ENCODE measurements at places on chromosomes 1 and 21.

GRCh38 chr1:244303610-244303969, 148.1 kb downstream of the ADSS2 start:
- DNase-seq = no peak

- no peak for DNase-seq
Observed at GRCh38 chr1:19554090-19554489, 68.8 kb upstream of the CAPZB start.

GRCh38 chr1:166740668-166741276, 98.5 kb upstream of the POGK start:
- DNase-seq = no peak

DNA sequence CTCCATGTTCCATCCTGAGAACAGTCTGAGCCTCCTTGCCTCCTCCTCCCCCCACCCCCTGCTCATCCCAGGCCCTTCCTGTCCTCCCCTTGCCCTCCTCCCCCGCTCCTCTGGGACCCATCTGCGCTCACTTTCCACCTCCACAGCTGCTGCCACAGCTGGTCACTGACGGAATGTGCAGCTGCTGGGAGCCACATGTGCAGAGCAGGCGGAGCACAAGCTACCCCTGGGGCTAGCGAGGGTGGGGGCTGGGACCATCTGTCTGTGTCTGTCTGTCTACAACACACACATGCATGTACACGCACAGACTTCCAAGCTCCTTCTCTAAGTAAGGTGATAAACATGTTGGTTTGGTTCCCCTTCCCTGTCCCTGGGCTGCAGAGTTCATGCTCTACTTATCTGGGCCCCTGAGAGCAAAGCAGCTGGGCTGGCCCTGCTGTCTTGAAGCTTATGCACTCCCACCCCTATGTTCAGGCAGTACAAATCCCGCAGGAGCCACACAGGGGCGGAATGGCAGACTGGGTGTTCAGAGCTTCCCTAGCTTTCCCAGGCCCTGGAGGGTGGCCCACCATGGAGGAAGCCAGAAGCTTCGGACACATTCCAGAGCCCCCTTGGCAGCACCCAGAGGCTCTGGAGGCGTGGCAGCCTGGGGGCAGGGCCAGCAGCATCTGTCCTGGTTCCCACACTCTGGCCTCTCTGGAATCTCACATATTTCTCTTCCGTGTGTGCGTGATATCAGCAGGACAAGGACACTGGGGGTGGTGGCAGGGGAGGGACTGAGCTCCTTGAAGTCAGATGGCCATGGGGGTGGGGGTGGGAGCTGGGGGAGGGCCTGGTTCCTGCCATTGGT, 7.0 kb upstream of the HEYL start:
- DNase-seq = peak; percentile 71

DNA sequence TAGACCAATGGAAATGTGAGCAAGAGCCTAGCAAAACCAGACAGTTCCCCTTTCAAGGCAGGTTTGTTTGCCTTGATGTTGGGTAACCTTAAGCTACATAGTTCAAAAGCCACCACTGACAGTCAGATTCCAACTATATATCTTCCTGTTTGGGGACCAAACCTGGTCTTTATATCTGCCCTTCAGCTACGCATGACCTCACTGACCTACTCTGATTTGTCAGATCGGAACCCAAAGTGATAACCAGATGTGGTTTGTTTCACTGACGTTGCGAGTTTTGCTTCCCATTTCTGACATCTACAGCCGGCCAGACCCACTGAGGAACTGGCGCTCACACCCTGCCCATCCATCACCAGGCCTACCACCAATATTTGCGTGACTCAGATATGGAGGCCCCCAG, 361.1 kb upstream of the CHRM3 start:
- DNase-seq = no peak

- no peak for DNase-seq
Observed at GRCh38 chr1:154842635-154843034, 27.4 kb downstream of the KCNN3 start.

GRCh38 chr1:247298701-247299100, 33.0 kb downstream of the ZNF496 start:
- no peak for DNase-seq

DNA sequence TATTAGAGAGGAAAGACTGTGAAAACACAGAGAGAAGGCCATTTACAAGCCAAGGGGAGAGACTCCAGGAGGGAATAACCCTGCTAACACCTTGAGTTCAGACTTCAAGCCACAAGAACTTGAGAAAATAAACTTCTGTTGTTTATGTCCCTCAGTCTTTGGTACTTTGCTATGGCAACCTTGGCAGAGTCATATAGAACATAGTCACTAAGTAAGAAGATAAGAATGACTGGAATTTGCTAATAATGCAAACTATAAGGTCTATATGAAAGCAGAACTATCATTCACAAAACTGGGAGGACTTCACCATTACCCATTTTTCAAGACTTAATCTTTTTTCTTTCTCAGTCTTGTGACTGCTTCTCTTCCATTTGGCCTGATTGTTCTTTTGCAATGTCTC, 767.3 kb upstream of the ADAMTS5 start:
- no peak for DNase-seq

DNA sequence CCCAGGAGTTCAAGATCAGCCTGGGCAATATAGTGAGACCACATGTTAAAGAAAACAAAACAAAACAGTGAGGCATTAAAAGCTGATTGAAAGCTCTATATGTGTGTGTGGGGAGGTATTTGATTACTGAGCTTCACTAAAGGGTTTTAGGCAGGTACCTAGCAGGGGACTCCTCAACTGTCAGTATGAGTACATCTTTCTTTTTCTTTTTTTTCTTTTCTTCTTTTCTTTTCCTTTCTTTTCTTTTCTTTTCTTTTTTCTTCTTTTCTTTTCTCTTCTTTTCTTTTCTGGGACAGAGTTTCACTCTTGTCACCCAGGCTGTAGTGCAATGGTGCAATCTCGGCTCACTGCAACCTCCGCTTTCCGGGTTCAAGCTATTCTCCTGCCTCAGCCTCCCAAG, 8.5 kb upstream of the MYCL start:
- DNase-seq = no peak

GRCh38 chr1:67013573-67013972, 40.4 kb downstream of the SLC35D1 start:
- no peak for DNase-seq

GRCh38 chr1:15953294-15953771, 22.6 kb downstream of the ZBTB17 start:
- DNase-seq = no peak

- DNase-seq = no peak
Observed at GRCh38 chr1:41698916-41699860, 214.7 kb upstream of the EDN2 start.

GRCh38 chr1:234230414-234230862, 142.8 kb upstream of the COA6 start:
- no peak for DNase-seq

GRCh38 chr1:153357853-153358690, at the start of gene S100A9:
S100A9 (plus strand) TSS chr1:153357854; CDS start chr1:153358284, 430 bp downstream.
- DNase-seq = no peak

- no peak for DNase-seq
Observed at GRCh38 chr21:37227071-37228002, 39.8 kb downstream of the VPS26C start.

- no peak for DNase-seq
Observed at GRCh38 chr1:210496063-210496462, 167.4 kb downstream of the HHAT start.

DNA sequence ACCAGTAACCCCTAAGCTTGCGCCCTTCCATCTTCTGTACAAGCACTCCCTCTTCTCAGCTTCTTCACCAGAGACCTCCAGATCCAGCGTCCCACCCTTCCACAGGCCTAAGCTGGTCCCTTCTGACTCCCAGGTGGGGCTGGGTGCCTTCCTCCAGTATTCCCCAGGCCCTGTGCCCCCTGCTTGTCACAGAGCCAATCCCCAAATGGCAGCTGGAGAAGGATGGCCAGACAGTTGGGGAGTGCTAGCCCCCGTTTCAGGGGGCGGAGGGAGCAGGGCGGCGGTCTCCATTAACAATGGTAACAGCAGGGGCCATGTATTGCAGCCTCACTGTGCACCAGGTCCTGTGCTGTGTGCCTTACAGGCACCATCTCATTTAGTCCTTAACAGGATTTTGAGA, 85.7 kb downstream of the KCNN3 start:
- no peak for DNase-seq

GRCh38 chr1:51323778-51324177, 6.6 kb downstream of the TTC39A start:
- DNase-seq = no peak

DNA sequence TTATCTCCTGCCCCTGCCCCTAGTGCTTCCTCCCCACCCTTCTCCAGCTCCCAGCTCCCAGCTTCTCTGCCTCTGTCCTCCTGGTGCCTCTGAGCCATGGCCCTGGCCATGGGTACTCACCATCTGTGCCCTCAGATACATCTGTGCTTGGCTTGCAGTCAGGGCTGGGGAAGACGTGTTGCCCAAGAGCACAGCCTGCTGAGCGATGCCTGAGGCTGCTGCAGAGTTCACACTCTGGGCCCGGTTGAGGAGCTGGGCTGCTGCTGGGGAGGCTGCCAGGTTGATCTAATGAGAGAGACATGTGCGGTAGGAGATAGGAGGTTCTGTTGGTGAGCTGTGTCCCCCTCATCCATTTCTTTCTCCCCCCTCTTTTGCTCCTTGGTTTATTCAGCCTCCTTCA, 49.4 kb upstream of the A3GALT2 start:
- no peak for DNase-seq

GRCh38 chr1:37174876-37175275, 140.6 kb upstream of the GRIK3 start:
- DNase-seq = no peak

GRCh38 chr1:201850053-201850397, 21.1 kb downstream of the IPO9 start:
- no peak for DNase-seq

- no peak for DNase-seq
Observed at GRCh38 chr1:38166461-38166860, 119.9 kb upstream of the POU3F1 start.

DNA sequence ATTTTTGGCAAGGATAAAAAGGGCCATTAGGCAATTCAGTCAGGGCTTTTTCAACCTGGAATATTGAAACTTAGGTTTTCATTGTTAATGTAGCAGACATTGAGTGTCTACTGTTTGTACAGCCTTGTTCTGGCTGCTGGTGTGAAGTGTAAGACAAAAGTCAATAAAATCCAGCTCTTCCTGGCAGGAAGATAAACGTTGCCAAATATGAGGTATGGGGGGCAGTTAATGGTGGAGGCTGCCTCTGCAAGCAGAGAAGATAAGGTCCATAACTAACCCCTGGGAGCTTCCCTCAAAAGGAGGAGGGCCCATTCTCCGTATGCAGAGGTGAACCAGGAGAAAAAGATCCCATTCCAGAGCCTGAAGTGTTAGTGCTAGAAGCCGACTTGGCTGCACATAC, 19.5 kb upstream of the SHE start:
- no peak for DNase-seq

GRCh38 chr1:109762821-109763645, 690 bp downstream of the EPS8L3 start:
- DNase-seq = no peak

DNA sequence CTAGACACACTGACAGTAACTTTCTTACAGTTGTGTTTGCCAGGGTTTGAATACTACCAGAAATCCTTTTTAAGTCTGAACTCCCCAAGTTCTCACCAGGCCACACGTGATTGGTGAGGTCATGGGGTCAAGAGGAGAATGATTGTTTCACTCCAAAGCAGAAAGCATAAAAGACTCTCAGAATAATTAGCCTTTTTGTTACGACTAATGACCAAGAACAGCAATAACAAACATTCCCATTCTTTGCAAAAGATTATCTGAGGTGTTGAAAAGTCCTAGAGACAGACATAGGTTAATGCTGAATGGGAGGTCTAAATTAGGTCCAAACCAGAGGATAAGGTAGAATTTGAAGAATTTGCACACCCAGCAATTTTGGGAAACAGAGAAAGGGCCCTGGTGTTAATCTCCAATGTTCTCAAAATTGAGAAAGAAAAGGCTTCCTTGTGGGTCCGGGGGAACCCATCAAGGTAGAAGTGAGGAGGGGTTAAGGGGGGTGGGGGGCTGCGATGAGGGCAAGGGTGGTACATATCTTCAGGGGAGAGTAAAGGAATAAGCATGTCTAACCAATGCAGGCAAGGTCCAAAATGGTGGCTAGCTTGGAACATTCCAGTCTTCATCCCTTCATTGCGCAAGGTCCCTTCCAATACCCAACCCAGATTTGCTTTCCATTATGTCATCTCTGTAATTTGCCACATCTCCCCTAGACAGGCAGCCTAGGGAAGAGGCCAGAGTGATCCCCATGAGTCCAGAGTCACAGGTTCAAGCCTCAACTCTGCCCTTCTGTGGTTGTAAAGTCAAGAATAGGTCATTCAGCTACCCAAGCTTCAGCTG, 74.6 kb upstream of the NFIA start:
- DNase-seq = no peak

DNA sequence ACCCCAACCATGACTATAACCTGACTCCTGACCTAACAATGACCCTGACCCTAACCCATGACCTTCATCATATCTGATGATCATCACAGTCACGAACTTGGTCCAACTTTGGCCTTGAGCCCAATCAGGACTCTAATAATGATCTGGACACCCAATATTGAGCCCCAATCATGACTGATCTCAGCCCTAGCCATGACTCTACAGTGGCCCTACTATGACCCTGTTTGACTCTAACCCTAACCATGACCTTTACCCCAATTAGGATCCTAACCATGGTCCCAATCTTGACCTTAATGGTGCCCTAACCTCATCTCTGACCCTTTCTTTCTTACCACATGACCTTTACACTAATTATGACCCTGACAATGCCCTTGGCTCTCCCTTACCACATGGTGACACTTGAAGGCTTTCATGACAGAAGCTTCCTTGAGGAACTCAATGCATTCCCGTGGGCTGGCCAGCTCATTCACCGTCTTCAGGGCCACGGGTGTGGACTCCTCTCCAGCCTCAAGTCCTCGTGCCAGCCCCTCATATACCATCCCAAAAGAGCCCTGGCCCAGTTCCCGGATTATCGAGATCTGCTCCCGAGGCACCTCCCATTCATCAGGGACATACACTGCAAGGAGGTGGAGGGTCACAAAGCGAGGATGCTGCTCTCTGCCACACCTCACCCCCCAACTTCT, 16.2 kb downstream of the INSRR start:
- DNase-seq = no peak

GRCh38 chr1:15748690-15749398, 6.5 kb downstream of the TMEM82 start:
- DNase-seq = no peak

DNA sequence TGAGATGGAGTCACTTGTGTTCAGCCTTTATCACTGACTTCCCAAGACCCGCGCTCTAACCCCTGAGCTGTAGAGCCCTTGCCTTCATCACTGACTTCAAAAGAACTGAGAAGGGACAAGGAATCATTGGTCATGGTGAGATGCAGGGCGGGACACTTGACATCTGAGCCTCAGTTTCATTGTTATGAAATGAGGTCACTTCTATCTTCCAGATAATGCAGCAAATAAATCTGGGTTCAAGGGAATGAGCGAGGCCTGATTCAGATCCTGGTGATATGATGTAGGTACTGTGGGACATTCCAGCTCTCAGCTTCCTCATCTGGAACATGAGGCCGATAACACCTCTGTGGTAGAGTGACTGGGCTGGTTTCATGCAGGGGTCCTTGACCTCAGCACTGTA, 13.8 kb downstream of the KAZN start:
- no peak for DNase-seq

- no peak for DNase-seq
Observed at GRCh38 chr1:104266612-104267011, 516.9 kb downstream of the AMY1C start.

- DNase-seq = no peak
Observed at GRCh38 chr21:35943752-35944151, 116.6 kb downstream of the SETD4 start.
